ENCODE measurements at places on chromosomes 2 and 18.
A peak's percentile ranks its signal among the peaks of the same experiment; 100 is the strongest.

DNA sequence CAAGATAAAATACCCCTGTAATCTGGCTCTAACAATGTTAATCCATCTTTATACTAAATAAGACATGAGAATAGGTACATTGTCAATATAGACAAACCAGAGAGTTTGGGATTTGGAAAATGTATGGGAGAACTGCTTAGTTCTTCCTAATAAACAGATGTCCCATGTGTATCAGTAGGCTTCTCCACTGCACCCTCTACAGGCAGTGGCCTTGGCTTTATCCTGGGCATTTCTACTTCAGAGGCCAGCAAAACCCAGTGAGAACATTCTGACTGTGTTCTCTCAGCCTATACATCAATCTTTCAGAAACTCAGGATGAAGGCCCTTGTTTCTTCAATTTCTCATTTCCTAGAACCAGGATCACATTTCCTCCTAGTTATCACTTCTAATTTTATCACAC lies 1167.5 kb upstream of the ACVR2A start:
- no peak for DNase-seq

DNA sequence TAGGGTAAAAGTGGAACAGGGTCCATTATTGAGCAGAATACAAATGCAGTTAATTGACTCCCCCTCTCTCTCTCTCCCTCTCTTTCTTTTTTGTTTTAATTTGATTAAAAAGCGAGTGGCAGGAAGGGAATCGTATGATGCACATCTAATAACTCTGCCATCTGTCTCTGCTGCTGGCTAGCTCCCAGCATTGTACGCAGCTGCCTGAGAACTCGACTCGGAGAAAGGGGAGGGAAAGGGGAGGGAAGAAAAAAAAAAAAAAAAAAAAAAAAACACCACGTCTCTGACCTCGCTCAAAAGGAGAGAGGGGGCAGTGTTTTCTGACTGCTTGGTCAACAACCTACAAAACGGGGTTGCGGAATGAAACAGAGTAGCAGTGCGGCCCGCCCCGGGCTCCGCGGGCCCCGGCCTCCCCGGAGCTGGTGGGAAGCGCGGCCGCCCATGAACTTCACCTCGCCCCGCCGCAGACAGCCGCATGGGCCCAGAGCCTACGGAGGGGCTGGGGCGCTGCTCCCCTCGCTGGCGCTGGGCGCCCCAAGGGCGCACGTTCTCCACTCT lies 265.7 kb downstream of the TCF4 start:
- DNase-seq: peak; percentile 96

- DNase-seq: peak; percentile 74
Observed at GRCh38 chr18:59884351-59884750, 15.4 kb upstream of the PMAIP1 start.

DNA sequence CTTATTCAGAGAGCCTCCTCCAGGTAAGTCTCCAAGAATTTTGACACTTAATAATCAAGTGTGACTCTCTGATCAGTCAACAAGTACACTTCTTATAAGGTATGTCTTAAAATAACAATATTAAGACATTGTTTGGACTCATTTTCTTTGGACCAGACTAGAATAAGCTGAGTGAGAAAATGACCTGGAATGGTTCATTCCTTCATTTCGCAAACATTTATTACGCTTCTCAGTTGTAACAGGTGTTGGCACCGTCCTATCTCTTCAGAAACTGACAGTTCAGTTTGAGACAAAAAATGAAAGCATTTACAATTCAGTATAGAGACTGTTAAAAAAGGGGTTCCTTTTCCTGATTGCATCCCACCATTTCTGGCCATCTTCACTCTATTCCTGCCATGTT lies 46.6 kb downstream of the TSPYL6 start:
- DNase-seq: no peak

Measured in fibroblast of skin of right quadriceps (primary cell).